Endothelial cell (in vitro differentiated cells): ENCODE measurements at places on chromosomes 2 and 18. TPM values are rescaled to one million over a fixed set of nuclear protein-coding genes. Genes with fewer than 3 reads are reported as not detected.
A peak's percentile ranks its signal among the peaks of the same experiment; 100 is the strongest.

DNA sequence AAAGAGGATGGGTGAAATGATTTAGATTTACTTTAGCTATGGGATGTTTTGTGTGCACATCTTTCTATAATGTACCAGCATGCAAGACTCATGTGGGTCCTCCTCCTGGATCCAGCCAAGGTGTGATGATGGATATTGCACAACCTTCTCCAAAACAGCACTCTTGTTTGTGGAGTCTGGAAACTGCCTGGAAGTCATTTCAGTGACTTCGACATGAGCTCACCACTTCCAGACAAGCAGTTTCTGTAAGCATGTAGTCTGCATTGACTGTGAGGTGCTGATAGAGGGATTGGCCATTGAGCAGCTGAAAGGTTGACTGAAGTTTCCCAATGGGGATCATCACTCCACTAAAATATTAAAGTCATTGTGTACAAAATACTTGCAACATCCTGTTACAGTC lies 154.0 kb downstream of the TRIB2 start:
- H3K36me3 ChIP-seq: no peaks in the 10 kb centered on the region
- H3K4me1 ChIP-seq: no peaks in the 10 kb centered on the region
- H3K4me3 ChIP-seq: no peak overlapping the region

DNA sequence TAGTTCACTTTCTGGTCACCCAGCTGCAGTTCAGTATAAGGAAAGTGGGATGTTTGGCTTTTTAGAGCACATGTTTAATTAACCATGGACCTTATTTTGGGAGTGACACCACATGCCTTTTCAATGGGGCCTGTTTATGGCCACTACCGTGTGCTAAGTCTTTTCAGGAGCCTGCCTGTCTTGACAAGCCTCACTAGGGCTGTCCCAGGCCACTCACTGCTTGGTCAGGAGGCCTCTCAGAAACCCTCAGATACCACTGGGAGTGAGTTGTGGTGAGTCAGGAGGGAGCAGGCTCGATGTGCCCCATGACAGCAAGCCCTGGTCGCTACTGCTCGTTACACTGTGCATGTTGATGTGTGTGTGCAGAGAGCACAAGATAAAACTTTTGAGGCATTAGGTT lies 123.0 kb downstream of the MAP4K4 start:
- no peaks in the 10 kb centered on the region for H3K36me3 ChIP-seq
- no peak overlapping the region for H3K27ac ChIP-seq
- peaks cover 12% of the 10 kb centered on the region for H3K27me3 ChIP-seq
- H3K4me1 ChIP-seq: peaks cover 56% of the 10 kb centered on the region
- no peak overlapping the region for H3K4me3 ChIP-seq

- DNase-seq: no peak
- H3K36me3 ChIP-seq: peaks cover 7% of the 10 kb centered on the region
- H3K27ac ChIP-seq: peak overlapping the region; percentile 7
- H3K4me1 ChIP-seq: peaks cover 6% of the 10 kb centered on the region
- no peak overlapping the region for H3K4me3 ChIP-seq
- H3K27me3 ChIP-seq: no peaks in the 10 kb centered on the region
Measured at GRCh38 chr2:61959381-61960293, 54.2 kb downstream of the COMMD1 start.

DNA sequence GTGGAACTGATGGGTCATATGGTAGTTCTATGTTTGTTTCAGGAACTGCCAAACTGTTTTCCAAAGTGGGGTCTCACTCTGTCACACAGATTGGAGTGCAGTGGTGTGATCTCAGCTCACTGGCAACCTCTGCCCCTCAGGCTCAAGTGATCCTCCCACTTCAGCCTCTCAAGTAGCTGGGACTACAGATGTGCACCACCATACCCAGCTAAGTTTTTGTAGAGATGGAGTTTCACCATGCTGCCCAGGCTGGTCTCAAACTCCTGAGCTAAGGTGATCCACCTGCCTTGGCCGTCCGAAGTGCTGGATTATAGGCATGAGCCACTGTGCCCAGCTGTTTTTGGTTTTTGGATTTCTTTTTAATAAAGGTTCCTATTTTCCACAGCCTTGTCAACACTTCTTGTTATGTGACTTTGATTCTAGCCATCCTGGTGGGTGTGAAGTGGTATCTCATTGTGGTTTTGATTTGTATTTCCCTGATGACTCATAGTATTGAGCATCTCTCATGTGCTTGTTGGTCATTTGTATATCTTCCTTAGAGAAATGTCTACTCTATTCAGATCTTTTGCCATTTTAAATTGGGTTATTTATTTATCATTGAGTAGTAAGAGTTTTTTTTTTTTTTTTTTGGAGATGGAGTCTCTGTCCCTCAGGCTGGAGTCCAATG lies 22.8 kb downstream of the NPC1 start:
- no peaks in the 10 kb centered on the region for H3K4me1 ChIP-seq
- H3K36me3 ChIP-seq: peaks cover 17% of the 10 kb centered on the region
- no peak for DNase-seq
- H3K27me3 ChIP-seq: no peaks in the 10 kb centered on the region
- H3K27ac ChIP-seq: no peak overlapping the region

DNA sequence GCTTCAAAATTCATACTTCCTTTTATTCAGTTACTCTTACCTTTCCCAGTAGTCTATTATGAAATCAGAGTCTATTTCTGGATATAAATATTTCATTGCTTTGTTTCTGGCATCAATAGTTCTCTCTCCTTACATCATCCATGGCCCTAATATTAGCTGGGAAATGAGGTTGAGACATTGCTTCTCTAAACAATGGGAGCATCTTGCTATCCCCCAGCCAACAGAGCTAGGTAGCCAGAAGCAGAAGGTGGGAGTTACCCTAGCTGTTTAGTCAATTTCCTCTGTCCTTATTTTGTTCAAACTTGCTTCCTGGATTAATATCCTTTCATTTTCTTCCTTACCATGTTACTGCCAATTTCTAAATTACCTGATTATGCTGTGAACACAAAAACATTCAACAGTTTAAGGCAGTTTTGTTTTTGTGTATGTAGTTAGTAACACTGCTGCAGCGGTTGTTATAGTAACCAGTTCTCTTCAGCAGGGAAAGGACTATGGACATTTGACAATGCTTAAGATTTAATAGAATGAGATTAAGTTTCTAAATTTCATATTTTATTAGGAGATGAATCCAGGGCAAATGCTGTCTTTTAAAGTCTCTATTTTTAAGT lies 160.5 kb upstream of the KCNJ3 start:
- peak overlapping the region; percentile 8 for H3K27ac ChIP-seq
- H3K36me3 ChIP-seq: no peaks in the 10 kb centered on the region
- no peaks in the 10 kb centered on the region for H3K4me1 ChIP-seq
- no peak overlapping the region for H3K4me3 ChIP-seq
- DNase-seq: no peak
- H3K27me3 ChIP-seq: no peaks in the 10 kb centered on the region

- no peak for DNase-seq
- H3K27me3 ChIP-seq: peaks cover 1% of the 10 kb centered on the region
- no peaks in the 10 kb centered on the region for H3K36me3 ChIP-seq
- H3K4me3 ChIP-seq: no peak overlapping the region
Measured at GRCh38 chr2:195763866-195764265, 106.8 kb downstream of the SLC39A10 start.

GRCh38 chr2:201709049-201709448 lies 10.6 kb upstream of the MPP4 start:
- H3K36me3 ChIP-seq: peaks cover 8% of the 10 kb centered on the region
- no peaks in the 10 kb centered on the region for H3K27me3 ChIP-seq
- no peak overlapping the region for H3K27ac ChIP-seq
- H3K4me1 ChIP-seq: no peaks in the 10 kb centered on the region
- H3K4me3 ChIP-seq: no peak overlapping the region

GRCh38 chr2:199966976-199967375 lies 11.6 kb downstream of the MAIP1 start:
- H3K27ac ChIP-seq: no peak overlapping the region
- no peak overlapping the region for H3K4me3 ChIP-seq
- H3K27me3 ChIP-seq: peaks cover 1% of the 10 kb centered on the region
- no peaks in the 10 kb centered on the region for H3K36me3 ChIP-seq

DNA sequence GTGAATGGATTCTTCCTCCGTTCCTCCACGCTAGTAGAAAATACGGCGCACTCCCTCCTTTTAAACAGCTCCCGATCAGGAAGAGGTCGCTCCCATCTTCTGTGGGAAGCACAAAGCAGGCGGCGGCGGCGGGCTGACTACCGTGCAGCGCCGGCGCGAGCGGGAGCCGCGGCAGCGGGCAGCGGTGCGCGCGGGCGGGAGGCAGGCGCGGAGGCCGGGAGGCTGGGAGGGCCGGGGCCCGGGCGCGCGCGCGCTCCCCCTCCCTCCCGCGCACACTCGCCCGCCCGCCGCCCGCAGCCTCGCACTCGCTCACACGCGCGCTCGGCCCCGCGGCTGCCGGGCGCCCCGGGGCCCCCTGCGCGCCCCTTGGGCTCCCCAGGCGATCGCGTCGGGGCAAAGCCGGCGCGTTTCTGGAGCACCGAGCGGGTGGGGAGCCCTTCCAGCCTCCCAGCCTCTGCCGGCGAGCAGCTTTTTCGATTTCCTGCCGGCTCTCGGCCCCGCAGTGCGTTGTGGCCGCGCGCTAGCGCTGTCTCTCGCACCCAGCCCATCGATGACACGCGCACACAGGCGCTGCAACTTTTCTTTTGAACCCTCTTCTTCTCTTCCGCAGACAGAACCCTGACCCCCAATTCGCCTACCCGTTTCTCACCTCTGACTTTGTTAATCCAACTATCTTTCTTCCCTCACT lies at the start of gene SLC8A1:
Gene SLC8A1, minus strand, starts transcription at position 173 of the 688 bp plus-strand sequence.
- peak within 1 kb of the TSS; percentile 18 for H3K27ac ChIP-seq
- peaks cover 14% of the 10 kb centered on the region for H3K4me1 ChIP-seq
- H3K27me3 ChIP-seq: peaks cover 17% of the 10 kb centered on the region
- peak within 1 kb of the TSS; percentile 95 for H3K4me3 ChIP-seq

- no peak overlapping the region for H3K27ac ChIP-seq
- H3K4me1 ChIP-seq: peaks cover 12% of the 10 kb centered on the region
- H3K27me3 ChIP-seq: peaks cover 7% of the 10 kb centered on the region
- H3K4me3 ChIP-seq: no peak overlapping the region
Measured at GRCh38 chr18:75454022-75454795, 26.7 kb upstream of the SMIM21 start.

GRCh38 chr2:38682008-38682575 lies 16.2 kb downstream of the GALM start:
- peaks cover 2% of the 10 kb centered on the region for H3K27me3 ChIP-seq
- H3K27ac ChIP-seq: no peak overlapping the region
- H3K36me3 ChIP-seq: peaks cover 24% of the 10 kb centered on the region
- no peak overlapping the region for H3K4me3 ChIP-seq
- no peaks in the 10 kb centered on the region for H3K4me1 ChIP-seq
- DNase-seq: no peak

DNA sequence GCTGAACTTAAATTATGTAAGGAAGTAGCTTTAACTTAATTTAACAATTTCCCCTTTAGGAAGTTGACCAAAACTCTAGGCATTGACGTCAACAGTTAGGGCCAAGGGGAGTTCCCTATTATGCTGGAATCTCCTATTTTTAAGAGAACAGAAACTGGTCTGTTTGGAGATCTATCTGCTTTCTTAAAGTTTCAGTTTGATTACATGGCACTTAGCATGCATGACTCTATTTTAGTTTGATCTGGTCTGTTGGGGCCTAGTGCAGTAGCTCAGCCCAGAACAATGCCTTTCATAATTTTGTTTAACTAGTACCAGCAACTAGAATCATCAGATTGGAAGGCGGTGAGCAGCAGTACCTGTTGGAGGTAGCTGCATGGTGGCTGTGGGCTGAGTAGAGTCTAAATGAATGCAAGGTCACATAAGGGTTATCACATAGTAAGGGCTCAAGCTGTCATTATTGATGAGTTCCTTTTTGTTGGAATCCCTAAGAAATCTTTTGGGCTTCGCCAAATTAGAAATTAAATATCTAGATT lies 60.5 kb upstream of the ZNG1B start:
- no peak overlapping the region for H3K4me3 ChIP-seq
- no peak for DNase-seq
- no peaks in the 10 kb centered on the region for H3K27me3 ChIP-seq
- no peaks in the 10 kb centered on the region for H3K4me1 ChIP-seq

DNA sequence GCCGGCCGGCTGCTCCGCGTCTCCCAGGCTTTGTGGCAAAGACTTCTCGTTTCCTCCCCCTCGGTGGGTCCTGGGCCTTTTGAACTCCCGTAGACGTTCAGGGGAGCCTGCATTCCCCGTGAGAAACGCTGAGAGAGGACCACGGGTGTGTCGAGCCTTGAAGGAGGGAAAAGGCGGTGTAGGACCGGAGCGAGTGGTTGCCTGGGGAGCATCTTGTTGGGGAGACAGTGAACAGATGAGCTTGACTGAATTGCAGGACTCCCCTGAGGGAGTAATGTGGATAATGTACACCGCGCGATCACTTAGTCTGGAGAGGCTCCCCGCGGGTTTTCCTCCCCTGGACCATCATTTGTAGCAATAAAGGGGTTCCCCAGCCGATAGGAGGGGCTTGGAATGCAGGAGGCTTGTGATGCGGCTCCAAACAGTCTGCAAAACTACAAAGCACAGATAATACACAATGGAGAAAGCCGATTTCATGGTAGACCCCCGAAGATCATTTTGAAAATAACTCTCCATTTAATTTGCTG lies 769 bp downstream of the ALMS1 start:
- no peaks in the 10 kb centered on the region for H3K36me3 ChIP-seq
- peaks cover 14% of the 10 kb centered on the region for H3K4me1 ChIP-seq
- no peak for DNase-seq
- H3K4me3 ChIP-seq: peak overlapping the region; percentile 94
- peak overlapping the region; percentile 75 for H3K27ac ChIP-seq
- peaks cover 4% of the 10 kb centered on the region for H3K27me3 ChIP-seq

- no peaks in the 10 kb centered on the region for H3K27me3 ChIP-seq
- peaks cover 43% of the 10 kb centered on the region for H3K36me3 ChIP-seq
- no peak overlapping the region for H3K4me3 ChIP-seq
- no peak for DNase-seq
- H3K27ac ChIP-seq: no peak overlapping the region
Measured at GRCh38 chr2:86453836-86454235, 12.7 kb downstream of the KDM3A start.

GRCh38 chr2:120305937-120306490 lies 39.9 kb upstream of the INHBB start:
- peaks cover 31% of the 10 kb centered on the region for H3K36me3 ChIP-seq
- H3K27me3 ChIP-seq: peaks cover 9% of the 10 kb centered on the region
- H3K4me3 ChIP-seq: no peak overlapping the region
- H3K27ac ChIP-seq: peak overlapping the region; percentile 37
- H3K4me1 ChIP-seq: peaks cover 22% of the 10 kb centered on the region

GRCh38 chr2:136212426-136213378 lies 94.8 kb upstream of the CXCR4 start:
- H3K36me3 ChIP-seq: no peaks in the 10 kb centered on the region
- peaks cover 5% of the 10 kb centered on the region for H3K27me3 ChIP-seq
- H3K27ac ChIP-seq: no peak overlapping the region
- no peak overlapping the region for H3K4me3 ChIP-seq
- H3K4me1 ChIP-seq: peaks cover 4% of the 10 kb centered on the region

DNA sequence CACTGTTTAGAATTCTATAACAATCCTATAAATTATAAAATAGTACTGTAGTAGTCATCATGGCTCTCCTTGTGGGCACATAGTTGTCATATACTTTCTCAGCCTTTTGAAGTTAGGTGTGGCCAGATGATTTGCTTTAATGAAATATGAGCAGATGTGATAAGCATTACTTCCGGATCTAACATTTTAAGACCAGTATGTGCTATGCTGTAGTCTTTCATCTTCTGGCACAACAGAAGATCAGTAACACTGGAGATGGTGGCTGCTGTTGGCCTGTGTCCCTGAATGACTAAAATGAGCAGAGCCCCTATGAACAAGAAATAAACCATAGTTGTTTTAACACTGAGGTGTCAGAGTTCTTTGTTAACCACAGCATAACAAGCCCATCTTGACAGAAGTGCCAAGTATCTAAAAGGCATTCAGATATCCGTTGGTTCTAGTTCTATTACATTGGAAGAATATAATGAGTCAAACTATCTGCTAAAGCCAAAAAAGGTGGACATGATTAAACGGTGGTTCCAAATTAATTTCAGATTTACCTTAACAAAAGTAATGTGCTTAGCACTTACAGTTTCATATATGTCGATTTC lies 6.3 kb downstream of the MEX3C start:
- H3K4me3 ChIP-seq: no peak overlapping the region
- H3K27ac ChIP-seq: no peak overlapping the region
- peaks cover 14% of the 10 kb centered on the region for H3K27me3 ChIP-seq
- no peak for DNase-seq
- H3K36me3 ChIP-seq: peaks cover 10% of the 10 kb centered on the region

IL18R1 gene
- total RNA-seq: 0.51 TPM

SFT2D3 gene
- total RNA-seq: 4.9 TPM

RHBDD1 gene
- 21.9 TPM for total RNA-seq
